Mammary epithelial cell (primary cell): ENCODE measurements at places on chromosomes 1 and 21. TPM values are rescaled to one million over a fixed set of nuclear protein-coding genes. Genes with fewer than 3 reads are reported as not detected.

DNA sequence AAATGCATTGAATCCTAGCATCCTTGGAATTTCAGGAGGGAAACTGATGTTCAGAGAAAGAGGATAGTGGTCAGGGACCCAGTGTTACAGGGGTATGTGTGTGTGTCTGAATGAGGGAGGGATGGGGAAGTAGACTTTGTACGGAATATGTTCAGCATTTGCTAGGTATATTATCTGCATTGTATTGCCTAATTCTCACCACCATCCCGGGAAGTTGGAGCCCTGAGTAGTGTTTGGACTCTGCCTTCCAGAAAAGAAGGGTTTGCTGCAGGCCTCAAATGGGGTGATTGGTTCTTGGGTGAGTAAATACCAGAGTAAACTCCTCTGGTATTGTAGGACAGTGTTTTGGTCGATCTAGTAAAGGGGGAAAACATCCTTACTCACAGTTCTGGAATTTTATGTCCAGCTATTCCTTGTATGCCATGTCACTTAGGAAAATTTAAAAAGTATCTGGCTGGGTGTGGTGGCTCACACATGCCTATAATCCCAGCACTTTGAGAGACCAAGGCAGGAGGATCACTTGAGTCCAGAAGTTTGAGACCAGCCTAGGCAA lies 7.1 kb upstream of the ZNF496 start:
- DNase-seq, result no peak

DNA sequence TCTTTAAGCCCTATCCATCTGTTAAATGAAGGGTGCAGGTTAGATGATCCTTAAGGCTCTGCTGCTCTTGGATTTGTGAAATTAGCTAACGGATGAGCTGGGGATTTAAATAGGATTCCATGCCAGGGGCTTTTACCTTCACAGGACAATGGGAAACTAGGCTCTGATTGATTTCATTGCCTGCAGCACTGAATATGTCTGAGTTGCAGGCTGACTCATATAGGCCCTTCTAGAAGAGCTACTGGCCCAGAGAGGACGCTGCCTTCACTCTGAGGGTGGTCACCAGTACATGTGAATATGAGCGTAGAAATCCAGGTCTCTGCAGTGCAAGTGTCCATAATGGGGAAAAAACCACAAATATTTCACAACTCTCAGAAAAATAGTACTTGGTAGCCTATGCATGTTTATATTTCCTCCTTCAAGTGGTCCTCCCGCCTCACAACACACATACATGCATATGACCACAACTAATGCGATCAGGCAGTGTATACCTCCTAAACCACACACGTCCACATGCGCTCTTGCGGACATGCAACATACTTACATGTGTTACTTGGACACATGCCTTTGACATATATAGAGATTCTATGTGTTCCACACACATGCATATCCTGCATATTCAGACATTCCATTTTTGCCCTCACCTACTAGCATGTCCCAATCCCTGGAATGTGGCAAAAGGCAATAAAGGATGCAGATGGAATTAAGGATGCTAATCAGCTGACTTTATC lies 233.8 kb upstream of the JUN start:
- peak; percentile 28 for DNase-seq

DNA sequence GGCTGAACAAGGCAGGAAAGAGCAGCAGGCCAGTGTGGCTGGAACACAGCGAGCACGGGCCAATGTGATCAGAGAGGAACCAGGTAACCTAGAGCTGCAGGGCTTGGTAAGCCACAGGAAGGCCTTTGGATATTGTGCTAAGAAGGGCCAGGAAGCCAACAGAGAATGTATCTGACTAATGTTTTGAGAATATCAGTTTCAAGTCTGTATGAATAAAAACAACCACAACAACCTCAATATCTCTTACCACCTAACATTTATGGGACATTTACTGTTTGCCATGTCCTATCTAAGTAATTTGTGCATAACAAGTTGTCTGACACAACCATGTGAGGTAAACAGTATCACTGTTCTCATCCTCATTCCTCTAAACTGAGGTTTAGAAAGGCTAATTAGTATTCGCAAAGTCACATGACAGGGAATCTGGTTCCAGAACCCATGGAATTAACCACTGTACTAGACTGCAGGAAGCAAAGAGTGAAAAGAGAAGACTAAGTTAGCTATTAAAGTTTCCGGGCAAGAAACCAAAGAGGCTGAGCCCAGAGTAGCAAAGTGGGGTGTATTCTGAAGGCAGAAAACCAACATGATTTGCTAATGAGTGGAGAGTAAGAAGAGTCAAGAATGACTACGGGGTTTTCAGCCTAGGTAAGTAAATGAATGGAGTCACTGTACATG lies 38.9 kb downstream of the SPRTN start:
- DNase-seq, result no peak

OR14K1 gene
- total RNA-seq, result not detected in 2 replicates

DNA sequence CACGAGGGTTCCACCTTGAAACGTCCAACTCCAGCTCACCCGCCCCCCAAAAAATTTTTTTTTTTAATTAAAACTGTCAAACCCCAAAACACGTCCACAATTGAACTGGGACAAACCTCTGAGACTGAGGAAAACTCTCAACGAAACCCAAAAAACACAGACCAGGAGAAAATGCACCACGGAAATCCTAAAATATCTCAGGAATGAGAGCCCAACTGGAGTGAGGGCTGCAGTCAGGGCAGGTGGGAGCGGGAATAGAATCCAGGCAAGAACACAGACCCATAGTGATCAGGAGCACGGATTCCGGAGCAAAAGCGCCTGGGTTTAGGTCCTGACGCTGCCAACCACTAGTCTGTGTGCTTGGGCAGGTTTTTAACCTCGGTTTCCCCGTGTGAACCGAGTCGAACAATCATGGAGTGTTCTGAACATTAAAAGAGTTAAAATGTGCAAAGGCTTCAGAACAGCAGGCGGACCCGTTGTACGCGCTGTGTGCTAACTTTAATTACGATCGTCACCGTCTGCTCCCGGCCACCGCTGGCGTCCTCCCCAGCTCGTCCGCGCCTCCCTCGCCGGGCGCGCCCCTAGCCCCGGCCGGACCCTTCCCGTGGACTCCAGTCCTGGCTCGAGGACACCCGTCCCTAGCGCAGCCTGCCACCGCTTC lies 624 bp downstream of the ARHGAP29 start:
- peak; percentile 63 for DNase-seq

TRIM58 gene
- 0.32 and 0.68 TPM in 2 replicates for total RNA-seq

MRPS21 gene
- 27.3 TPM for total RNA-seq

ADCY10 gene
- total RNA-seq, result 0.05 TPM in 1 of 2 replicates, not detected in the other
